Effector CD8-positive, alpha-beta T cell (primary cell): ENCODE measurements at places on chromosomes 16 and 17.

DNA sequence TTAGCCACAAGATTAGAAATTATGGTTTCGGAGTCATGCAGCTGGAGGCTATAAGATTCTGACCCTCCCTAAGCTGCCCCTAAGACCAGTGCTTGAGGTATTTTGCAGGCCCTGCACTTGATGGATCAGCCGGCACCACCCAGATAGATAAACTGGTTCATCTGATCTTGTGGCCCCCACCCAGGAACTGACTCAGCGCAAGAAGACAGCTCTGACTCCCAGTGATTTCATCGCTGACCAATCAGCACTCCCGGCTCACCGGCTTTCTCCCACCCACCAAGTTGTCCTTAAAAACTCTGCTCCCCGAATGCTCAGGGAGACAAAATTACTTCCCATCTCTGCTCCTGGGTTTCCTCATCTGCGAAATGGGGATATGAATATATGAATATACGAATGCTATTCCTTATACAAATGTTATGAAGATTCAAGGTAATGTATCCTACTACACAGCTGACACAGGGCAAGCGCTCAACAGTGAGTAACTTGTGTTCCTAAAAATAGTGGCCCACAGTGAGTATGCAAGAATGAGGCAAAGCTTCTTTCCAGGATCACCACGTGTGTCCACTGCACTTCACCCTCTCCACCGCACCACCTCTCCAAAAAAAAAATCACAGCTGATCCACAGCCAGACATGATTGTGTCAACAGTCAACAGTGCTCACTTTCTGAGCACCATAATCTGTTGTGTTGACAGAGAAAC is 33.3 kb upstream of the C16orf82 start:
- no peak for DNase-seq

- DNase-seq, result no peak
These were observed 367.4 kb downstream of the SEC14L1 start for GRCh38 chr17:77508047-77508715.

GRCh38 chr17:11909348-11909747 is 87.9 kb downstream of the ZNF18 start:
- DNase-seq, result no peak

GRCh38 chr17:41869426-41869825 is 4.2 kb upstream of the KLHL11 start:
- DNase-seq, result no peak

DNA sequence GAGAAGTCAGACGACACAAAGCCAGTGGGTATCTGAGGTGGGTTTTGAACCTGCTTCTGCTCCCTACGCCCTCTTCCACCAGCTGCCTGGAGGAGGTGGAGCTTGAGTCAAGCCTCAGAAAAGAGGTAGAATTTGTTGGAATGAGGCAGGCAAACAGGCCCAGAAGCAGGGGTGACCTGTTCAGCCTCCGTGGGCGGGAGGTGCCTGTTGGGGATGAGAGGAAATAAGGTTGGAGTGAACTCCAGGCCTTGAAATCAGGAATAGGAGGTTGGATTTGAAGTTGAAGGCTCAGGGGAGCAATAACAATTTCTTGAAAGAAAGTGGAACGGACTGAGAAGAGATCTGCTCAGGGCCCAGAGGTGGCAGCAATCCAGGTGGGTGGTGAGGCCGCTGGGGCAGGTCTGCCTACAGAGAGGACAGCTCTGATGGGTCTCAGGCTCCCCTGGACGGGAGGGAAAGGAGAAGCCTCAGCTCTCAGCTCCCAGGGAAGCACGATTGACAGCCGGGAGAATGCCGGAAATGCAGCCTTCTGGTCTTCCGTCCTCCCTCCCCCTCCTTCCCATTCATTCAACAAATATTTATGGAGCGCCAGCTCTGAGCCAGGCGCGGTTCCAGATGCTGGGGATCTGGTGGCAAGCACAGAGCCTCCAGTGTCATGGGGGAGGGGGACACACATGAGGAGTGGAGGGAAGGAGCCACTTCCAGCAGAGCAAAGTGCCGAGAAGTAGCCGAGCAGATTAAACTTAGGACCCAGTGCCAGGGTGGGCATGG is 61.9 kb upstream of the CIBAR2 start:
- DNase-seq, result no peak

DNA sequence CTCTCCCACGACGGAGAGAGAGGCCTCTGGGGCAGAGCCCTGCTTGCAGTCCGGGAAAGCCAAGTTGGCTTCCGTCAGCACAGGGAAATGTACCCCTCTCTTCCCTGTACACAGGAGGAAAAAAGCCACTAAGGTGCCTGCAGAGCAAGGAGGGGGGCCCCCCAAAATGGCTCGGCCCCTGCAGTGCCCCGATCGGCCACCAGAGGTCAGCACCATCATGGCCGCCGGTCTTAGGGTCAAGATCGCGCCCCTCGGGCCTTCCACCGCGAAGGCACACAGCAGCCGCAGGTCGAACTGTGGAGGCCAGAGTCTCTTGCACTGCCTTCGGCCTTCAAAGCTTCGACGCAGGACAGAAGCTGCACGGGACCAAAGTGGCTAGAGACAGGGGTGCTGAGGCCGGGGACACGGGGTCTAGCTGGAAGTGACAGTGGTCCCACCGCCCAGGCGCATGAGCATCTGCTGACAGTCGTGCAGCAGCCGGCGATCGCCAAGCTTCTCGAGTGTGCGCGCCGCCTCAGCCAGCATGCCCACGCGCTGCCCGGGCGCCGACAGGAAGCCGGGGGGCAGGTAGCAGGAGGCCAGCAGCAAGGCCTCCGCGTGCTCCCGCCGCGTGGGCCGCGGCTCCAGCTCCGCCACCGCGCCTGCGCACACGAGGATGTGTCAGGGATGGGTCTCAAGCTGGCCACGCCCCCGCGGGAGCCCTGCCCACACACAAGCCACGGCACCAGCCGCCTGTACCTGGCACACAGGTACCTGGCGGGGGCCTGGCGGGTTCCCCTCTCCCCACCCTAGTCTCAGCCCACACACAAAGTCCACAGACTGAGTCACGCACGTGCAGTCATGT is 24.4 kb downstream of the SREBF1 start:
- peak; percentile 68 for DNase-seq

GRCh38 chr17:71482625-71483024 is 638.2 kb upstream of the SOX9 start:
- DNase-seq, result no peak

GRCh38 chr17:60557805-60558204 is 31.8 kb upstream of the APPBP2 start:
- no peak for DNase-seq

- DNase-seq, result no peak
These were observed 98.0 kb downstream of the RAB11FIP4 start for GRCh38 chr17:31489295-31490018.

DNA sequence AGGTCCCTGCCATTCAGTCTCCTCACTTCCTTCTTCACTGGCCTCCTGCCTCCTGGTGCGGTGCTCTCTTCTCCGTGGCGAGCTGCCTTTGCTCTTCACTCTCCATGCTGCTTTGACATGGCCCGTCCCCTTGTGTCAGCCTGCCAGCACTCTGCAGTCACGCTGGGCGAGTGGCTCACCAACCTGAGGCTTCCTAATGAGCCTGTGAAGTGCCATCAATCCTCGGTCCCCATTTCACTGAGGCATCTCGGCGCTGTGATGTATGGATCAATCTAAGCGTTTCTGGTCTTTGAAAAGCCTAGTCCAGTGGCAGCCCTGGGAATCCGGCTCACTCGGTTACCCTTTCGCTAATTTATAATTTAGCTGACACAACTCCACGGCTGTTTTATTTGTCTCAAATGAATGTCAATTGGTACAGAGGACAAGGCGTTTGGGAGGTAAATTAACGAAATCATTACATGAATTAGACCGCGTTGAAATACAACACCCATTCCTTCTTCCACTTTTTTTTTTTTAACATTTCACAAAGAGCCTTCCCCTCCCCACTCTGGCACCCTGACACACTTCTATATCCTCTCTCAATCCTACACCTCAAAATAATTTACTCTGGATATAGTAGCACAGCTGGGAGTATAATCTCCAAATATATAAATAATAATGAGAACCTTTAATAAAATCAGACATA is 610.7 kb downstream of the TMEM114 start:
- no peak for DNase-seq

DNA sequence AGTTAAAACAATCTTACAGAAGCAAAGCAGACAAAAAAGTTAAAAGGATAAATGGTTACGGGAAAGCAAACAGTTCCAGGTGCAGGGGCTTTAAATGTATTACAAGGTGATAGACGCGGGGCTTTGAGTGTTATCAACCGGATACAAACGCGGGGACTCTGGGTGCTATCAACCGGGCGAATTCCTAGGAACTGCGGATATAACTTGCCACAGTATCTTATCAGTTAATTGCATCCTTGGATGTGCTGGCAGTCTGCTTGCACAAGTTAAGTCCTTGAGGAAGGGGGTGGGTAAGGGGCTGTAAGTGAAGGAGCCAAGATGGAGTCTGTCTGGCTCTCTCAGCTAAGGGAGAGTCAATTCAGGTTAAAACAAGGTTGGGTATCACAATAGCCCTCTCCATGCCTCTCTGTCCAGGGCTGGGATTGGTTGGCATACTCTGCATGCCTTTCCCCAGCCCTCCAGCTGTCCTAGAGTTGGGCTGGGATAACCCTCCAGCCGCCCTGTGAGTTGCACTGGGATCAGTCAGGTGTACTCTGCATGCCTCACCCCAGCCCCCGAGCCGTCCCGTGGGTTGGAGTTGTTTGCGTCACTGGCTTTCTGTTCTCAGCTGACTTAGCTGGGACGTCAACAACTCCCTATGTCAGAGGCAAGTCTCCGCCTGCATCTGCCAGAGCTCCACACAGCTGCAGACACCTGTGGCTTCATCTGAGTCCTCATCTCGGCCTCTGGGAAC is 40.9 kb downstream of the TMEM235 start:
- peak; percentile 47 for DNase-seq

GRCh38 chr16:67862623-67863583 is 9.9 kb upstream of the EDC4 start:
- no peak for DNase-seq

DNA sequence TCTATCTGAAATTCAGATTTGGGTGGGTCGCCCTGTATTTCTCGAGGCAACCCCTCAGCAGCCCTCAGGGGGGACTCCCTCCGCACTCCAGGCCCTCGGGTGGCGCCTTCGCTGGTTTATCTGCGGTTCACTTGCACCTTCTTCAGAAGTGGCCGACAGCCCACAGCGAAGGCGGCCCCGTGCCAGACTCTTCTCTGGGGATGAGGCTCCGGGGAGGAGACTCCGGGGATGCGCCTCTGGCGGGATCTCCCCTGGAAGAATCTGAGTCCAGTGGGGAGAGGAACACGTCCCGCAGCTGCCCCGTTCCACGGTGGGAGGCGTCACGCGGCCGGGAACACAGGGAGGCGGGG is 63.9 kb upstream of the DNAJA2 start:
- DNase-seq, result no peak

GRCh38 chr17:48759288-48759687 is 30.7 kb upstream of the HOXB13 start:
- DNase-seq, result no peak

GRCh38 chr16:69763599-69763942 is 1.4 kb downstream of the WWP2 start:
- DNase-seq, result no peak

DNA sequence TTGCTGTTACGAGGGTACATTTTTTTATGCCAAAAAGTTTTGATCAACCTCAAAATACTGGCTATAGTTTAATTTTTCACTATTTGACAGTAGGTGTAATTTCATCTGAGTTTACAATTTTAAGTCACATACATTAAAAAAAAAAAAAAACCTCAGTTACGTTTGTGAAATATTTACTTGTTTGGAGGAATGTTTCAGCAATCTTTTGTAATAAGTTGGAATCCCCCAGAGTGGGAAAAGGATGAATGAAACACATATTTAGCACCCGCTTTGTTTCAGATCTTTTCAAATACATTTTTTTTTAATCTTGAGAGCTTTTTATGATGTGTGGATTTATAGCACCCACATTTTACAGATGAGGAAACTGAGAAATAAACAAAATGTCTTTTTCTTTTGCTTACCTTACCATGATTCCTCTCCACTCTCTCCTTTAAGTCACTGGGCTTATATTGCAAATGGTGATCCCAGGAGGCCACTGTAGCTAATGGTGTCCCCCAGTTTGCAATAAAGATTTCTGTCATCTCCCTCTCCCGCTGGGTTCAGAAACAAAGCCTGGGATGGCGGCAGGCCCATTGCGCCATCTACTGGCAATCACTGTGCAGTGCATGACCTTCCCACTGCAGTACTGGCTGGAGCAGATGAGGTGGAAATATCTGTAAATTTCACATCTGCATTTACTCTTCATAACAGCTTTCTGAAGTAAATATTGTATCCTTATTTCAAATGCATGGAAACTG is 27.7 kb downstream of the TBC1D3B start:
- peak; percentile 52 for DNase-seq

DNA sequence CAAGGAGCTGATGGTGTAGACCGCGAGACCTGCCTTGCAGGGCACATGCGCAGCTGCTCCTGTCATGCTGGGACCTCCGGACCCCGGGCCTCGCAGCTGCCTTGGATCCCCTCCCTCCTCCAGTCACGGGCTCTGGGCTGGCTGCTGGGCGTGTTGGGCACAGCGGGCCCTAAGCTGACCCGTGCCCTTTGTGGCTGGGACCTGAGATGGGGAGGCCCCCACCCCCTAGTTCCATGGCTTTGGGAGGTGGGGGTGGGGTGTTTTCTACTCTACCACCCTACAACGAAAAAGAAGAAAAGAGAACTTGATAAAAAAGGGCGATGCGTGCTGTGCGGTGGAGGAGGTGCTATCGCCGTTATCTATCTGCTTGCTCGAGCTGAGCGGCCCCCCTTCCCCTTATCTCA is 14.5 kb downstream of the ZFPM1 start:
- DNase-seq, result no peak

DNA sequence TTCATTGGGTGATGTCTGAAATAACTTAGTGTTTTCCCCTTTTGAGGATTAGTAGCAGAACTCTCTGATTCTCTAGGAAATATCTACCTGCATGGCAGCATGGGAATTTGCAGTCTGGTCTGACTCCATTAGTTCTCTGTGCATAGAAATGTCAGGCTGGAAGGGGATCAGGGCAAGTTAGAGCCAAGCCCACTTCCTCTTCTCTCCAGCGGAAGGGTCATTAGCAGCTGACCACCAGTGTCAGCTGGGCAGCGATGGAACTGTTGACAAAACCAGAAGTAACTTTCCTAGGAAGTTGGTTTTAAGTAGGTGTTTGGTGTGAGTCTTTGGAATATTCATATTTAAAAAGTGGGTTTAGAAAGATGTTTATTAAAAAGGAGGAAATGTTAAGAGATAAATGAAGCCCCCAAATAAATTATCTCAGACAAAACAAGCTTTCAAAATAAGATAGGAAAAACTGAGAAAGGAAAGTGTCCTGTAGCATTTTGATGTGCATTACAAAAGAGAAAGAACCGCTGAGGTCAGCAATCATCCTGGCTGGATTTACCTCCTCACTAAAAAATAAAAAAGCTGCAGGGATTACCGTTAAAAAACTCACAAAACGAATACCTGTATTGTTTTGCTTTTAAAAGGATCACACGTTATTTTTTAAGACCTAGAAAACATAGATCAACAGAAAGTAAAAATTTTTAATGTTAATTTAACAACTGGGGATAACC is 32.4 kb upstream of the MMD start:
- no peak for DNase-seq

- DNase-seq, result no peak
These were observed 12.7 kb upstream of the KRT23 start for GRCh38 chr17:40950176-40950575.

- no peak for DNase-seq
These were observed 13.1 kb downstream of the MRM3 start for GRCh38 chr17:795276-795675.
